ENCODE measurements at places on chromosomes 2 and 18. TPM values are rescaled to one million over a fixed set of nuclear protein-coding genes. Genes with fewer than 3 reads are reported as not detected.

DNA sequence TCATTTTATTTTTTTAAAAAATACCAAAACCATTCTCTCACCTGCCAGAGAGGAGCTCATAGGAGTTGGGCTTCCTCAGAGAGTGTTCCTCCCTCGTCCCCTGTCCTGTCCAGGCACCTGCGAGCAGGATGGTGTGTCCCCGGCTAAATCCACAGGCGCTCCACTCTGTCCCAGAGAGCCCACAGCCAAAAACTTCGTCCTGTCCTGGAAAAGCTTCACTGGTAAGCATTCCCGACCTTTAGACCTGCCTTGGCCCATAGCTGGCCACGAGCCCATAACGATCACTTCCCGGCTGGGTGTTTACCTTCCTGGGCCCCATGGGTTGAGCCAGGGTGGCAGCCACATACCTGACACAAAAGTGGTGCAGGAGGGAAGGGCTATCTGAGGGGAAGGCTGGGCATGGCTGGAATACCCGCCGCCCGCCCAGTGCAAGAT is at the start of gene NGEF:
Gene NGEF (minus strand): TSS at position 230 of the 435 bp plus-strand sequence. CDS start 38,366 bp downstream, outside the sequence.
- no peak within 1 kb of the TSS for H3K27ac ChIP-seq
- no peaks in the 10 kb centered on the region for H3K36me3 ChIP-seq
- no peak for DNase-seq

DNA sequence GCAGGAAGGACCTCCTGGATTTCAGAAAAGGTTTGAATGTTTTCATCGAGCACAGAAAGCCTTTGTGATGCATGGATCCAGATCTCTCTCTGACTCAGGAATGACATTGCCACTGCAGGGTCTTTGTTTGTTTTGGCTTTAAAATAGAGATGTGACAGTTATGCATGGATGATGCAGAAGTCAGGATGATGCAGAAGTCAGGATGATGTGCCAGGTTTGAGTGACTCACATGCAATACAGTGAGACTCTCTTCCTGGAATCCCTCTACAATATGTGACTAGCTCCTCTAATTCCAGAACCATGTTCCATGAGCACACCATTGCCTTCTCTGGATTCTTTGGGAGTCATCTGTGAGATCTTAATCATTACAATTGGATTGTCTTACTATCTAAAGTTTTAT is 177.9 kb upstream of the RAB6C start:
- H3K27me3 ChIP-seq: no peaks in the 10 kb centered on the region
- no peak for DNase-seq
- no peaks in the 10 kb centered on the region for H3K4me1 ChIP-seq
- no peak overlapping the region for H3K4me3 ChIP-seq

DNA sequence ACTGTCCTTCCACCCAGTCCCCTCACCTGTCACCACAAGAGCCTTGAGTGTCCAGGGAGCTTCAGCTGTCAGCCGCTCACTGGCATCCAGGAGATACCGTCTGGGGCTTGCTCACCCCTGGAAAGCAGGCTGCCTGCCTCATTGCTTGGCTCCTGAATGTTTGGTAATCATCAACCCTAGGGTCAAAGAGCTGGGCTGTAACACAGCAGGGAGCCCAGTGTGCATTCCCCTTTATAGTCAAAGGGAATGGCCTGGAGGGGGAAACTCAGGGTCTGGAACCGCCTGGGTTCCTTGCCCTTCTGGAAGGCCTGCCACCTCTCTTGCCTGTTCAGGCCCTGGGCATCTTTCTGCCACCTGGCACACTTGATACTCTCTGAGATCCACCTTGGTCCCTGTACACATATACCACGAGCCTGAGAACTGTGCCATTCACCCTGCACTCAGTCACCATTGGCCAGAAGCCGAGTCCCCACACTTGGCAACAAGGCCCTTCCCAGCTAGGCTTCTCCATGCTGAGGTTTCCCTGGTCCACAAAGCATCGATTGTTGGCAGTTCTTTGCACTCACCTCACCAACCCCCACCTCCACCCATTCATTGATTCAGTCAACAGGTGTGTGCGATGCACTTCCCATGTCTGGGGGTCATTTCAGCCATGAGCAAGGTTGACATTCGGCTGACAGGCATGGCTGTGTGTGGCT is 35.0 kb downstream of the TPRKB start:
- H3K4me1 ChIP-seq: no peaks in the 10 kb centered on the region
- no peak for DNase-seq
- peaks cover 10% of the 10 kb centered on the region for H3K27me3 ChIP-seq
- no peak overlapping the region for H3K27ac ChIP-seq

- no peaks in the 10 kb centered on the region for H3K36me3 ChIP-seq
- H3K27me3 ChIP-seq: no peaks in the 10 kb centered on the region
- peaks cover 16% of the 10 kb centered on the region for H3K4me1 ChIP-seq
- H3K27ac ChIP-seq: no peak overlapping the region
- DNase-seq: no peak
- H3K4me3 ChIP-seq: no peak overlapping the region
These were observed 57.5 kb upstream of the AGPS start for GRCh38 chr2:177334940-177335543.

Gene POTEC
- not detected for total RNA-seq

DNA sequence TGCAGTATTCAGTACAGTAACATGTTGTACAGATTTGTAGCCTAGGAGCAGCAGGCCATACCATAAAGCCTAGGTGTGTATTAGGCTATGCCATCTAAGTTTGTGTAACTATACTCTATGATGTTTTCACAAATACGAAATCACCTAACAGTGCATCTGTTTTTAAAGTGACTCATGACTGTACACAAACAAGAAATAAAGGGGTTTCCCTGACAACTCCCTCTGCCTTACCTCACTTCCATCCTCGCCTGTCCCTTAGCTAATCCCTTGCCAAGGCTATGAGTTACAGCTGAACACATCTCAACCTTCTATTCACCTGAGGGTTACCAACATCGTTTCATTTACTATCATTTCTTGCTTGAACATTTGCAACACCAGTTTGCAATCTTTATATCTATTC is 78.6 kb upstream of the RPRM start:
- H3K36me3 ChIP-seq: no peaks in the 10 kb centered on the region
- no peak overlapping the region for H3K4me3 ChIP-seq
- no peak for DNase-seq
- no peaks in the 10 kb centered on the region for H3K27me3 ChIP-seq
- no peaks in the 10 kb centered on the region for H3K4me1 ChIP-seq

DNA sequence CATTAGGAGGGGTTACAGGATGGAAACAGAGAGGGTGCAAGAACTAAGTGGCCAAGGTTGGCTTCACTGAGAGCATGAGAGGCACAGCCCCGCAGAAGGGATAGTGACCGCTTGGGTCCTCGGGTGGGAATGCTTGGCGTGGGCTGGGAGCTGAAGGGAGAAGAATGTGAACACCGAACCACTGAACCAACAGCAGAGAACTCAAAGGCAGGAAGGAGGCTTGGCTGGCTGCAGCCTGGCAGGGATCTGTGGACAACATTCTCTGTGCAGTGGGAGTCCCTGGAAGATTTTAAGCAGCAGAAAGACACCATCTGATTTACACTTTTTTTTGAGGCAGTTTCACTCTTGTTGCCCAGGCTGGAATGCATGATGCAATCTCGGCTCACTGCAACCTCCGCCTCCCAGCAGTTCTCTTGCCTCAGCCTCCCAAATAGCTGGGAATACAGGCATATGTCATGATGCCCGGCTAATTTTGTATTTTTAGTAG is 33.9 kb downstream of the SOWAHC start:
- peaks cover 12% of the 10 kb centered on the region for H3K27me3 ChIP-seq
- H3K4me1 ChIP-seq: peaks cover 1% of the 10 kb centered on the region
- no peak for DNase-seq

GRCh38 chr2:158191076-158191895 is 89.6 kb downstream of the UPP2 start:
- H3K27me3 ChIP-seq: peaks cover 16% of the 10 kb centered on the region
- DNase-seq: no peak
- H3K4me1 ChIP-seq: peaks cover 16% of the 10 kb centered on the region
- H3K27ac ChIP-seq: peak overlapping the region; percentile 32

- no peak overlapping the region for H3K27ac ChIP-seq
- no peaks in the 10 kb centered on the region for H3K4me1 ChIP-seq
- H3K4me3 ChIP-seq: no peak overlapping the region
- no peak for DNase-seq
These were observed 386.9 kb downstream of the FIGN start for GRCh38 chr2:163348857-163349380.

Gene DUSP2
- 40.8 TPM for total RNA-seq
